ENCODE measurements at places on chromosomes 12 and 14.

DNA sequence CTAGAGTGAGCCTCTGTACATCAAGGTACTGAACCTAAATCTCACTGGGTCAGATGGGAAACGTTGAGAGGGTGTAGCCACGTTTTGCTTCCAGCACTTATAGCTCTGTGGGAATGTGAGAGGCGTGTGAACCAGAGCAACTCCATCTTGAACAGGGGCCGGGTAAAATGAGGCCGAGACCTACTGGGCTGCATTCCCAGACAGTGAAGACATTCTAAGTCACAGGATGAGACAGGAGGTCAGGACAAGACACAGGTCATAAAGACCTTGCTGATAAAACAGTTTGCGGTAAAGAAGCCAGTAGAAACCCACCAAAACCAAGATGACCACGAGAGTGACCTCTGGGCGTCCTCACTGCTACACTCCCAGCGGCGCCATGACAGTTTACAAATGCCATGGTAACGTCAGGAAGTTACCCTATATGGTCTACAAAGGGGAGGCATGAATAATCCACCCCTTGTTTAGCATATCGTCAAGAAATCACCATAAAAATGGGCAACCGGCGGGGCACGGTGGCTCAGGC is 63.4 kb upstream of the NCOR2 start:
- DNase-seq: no peak

GRCh38 chr14:51520087-51520486 is 131.6 kb upstream of the FRMD6 start:
- no peak for DNase-seq

- no peak for DNase-seq
Measured at GRCh38 chr12:11947213-11947612, 123.5 kb upstream of the BCL2L14 start.

- DNase-seq: no peak
Measured at GRCh38 chr14:51539571-51540037, 112.1 kb upstream of the FRMD6 start.

- no peak for DNase-seq
Measured at GRCh38 chr12:63382930-63383329, 231.9 kb upstream of the AVPR1A start.

- DNase-seq: peak; percentile 17
Measured at GRCh38 chr12:77354766-77355362, 289.5 kb upstream of the E2F7 start.

DNA sequence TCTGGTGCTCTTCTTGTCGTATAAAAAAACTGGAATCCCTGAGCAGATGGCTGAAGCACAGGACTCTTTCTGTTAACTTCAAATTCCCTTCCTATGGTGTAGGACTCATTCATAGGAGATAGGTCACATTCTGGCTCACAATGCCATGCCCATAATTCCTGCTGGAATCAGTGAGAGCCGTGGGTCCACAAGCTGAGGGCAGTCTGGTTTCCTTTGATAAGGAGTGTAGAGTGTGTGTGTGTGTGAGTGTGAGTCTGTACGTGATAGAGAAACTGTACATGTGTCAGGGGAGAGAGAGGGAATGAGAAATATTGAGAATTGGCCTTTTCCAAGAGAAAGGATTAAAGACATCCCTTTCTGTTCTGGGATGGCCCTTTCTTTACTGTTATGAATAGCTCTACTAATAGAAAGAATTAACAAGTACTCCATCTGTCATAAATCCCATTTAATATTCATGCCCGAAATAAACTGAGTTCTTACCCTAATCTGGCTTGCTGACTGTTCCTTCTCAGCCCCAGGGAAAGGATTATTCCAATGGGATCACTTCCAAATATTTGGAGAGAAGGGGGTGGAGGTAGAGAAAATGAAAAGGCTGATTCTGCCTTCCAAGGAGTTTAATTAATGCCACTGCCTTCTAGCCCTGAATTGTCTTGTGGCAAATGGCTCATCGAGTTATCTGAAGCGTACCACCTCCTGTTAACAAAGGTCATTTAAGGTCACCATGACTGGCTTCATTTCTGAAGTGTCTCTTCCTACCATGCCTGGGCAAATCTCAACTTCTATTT is 79.0 kb downstream of the TMX1 start:
- DNase-seq: no peak

- peak; percentile 75 for DNase-seq
Measured at GRCh38 chr12:43285159-43285598, 266.8 kb downstream of the ADAMTS20 start.

DNA sequence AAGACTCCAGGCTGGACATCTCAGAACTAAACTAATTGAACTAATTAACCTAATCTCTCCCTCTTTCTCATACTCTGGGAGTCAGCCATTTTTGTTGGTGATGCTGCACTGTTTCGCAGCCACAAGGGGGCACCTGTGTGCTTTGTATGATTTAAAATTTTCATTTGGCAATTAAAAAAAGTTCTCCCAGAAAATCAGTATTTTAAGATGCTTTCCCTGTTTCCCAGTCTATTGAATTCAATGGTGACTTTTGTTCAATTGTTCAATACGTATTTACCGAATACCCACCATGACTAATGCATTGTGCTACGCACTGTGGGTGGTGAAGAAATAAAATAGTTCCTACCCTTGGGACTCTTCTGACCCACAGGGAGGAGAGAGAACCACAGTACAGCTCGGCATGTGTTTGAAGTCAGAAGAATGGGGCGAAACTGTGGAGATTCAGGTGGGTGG is 63.7 kb downstream of the ZNF664 start:
- DNase-seq: no peak

DNA sequence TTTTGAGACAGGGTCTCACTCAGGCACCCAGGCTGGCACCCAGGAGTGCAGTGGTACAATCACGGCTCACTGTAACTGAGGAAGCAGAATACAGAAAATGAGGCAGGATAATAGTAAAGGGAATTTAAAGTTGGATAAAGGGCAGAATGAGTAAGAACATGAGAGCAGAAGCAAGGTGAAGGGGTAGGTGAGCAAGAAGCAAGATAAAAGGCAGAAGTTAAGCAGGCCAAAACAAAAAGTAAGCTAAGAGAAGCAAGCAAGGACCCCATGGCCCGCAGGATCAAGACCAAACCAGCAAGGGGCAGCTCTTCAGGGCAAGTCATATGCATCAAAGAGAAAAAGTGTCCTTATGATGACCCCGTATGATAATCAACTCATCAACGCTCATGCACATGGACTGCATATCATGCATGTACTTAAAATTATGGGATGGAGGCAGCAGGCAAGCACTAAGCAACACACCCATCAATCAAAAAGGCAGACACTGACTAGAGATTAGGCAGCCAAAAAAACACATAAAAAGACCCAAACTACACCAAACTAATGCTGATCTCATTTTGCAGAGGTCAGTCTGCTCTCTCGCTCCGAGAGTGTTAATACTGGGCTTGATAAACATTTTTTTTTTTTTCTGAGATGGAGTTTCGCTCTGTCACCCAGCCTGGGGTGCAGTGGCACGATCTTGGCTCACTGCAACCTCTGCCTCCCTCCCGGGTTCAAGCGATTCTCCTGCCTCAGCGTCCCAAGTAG is 11.6 kb downstream of the TIMELESS start:
- DNase-seq: no peak

DNA sequence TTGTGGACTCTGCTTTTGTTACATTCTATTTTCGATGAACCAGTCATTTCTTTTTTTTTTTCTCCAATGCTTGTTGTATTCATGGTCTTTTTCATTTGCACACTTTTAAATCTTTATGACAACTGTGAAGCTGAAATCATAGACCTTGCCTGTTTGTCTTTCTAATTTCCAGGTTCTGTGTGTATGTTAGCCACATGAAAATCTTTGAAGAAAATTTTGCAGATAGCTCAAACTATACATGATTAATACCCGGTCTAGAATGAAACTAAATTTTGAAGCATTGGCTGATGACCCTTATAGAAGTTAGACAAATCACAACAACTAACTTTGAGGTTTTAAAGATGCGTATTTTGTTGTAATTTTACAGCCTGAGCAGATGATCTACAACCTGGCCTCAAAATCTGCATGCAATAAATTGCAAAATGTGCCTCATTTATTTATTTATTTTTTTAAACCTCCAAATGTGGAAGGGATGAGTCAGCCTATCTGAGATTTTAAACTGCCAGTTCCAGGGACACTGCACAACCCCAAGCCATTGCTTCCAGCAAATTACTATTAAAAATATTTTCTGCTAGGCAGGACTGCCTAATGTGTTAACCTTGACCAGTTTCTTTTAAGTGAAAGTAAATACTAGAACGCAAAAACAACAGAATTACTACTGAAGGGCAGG is 96.3 kb upstream of the NAV3 start:
- DNase-seq: no peak

DNA sequence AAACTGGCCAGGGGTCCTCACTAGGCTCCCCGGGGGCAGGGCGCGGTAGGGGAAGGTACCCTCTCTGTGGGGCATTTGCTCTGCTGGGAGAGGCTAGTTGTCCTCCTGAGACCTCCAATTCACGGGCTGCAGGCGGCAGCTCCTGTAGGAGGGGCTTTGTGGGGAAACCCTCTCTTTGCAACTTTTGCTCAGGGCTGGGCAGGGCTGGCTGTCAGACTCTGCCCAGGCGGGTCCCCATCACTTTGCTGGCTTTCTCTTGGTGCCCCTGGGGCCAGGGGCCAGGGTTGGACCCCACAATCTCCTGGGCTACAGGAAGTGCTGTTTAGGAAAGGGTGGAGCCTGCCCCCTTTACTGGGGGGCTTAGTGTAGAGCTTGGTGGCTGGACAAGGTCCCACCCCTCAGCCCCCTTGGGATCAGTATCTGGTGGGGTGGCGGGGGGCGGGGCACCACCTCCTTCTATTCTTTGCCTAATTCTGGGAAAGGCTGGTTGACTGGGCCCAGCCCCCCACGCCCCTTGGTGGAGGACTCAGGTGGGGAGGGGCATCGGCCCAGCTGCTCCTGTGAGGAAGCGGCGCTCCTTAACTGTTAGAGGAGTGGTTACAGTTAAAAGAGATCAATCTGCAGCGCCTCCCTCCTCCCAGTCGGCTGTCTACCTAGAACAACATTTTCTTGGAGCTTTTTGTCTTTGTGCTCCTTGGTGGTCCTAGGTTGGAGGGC is 918.7 kb downstream of the AACS start:
- no peak for DNase-seq

DNA sequence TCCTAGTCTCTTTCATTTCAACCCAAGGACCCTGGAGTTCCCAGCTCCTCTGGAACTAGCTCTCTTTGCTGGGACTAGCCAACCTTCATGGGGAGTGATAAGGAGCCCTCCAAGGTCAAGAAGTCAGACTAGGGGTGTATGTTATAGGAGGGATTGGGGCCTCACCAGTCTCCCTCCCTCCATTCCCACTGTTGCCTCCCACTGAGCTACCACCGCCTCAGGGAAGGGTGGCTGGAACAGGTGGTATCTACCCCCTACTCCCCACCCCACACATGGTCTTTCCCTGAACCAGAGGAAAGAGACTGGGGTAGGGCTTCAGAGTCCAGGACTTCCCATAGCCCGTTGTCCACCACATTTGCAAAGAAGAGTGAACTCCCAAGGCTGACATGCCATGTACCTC is 2.4 kb downstream of the ERBB3 start:
- DNase-seq: no peak
